Glomerular endothelial cell (primary cell): ENCODE measurements at places on chromosomes 16 and 17.

GRCh38 chr16:4591191-4591590 lies 23.5 kb downstream of the UBALD1 start:
- no peak for DNase-seq

GRCh38 chr17:74872313-74873036 lies at the start of gene FDXR:
Gene FDXR, minus strand, starts transcription at chr17:74872994. Its CDS starts 50 bp downstream, at chr17:74872944.
- no peak for DNase-seq

GRCh38 chr17:29777663-29778062 lies 152.4 kb downstream of the SSH2 start:
- DNase-seq = no peak

DNA sequence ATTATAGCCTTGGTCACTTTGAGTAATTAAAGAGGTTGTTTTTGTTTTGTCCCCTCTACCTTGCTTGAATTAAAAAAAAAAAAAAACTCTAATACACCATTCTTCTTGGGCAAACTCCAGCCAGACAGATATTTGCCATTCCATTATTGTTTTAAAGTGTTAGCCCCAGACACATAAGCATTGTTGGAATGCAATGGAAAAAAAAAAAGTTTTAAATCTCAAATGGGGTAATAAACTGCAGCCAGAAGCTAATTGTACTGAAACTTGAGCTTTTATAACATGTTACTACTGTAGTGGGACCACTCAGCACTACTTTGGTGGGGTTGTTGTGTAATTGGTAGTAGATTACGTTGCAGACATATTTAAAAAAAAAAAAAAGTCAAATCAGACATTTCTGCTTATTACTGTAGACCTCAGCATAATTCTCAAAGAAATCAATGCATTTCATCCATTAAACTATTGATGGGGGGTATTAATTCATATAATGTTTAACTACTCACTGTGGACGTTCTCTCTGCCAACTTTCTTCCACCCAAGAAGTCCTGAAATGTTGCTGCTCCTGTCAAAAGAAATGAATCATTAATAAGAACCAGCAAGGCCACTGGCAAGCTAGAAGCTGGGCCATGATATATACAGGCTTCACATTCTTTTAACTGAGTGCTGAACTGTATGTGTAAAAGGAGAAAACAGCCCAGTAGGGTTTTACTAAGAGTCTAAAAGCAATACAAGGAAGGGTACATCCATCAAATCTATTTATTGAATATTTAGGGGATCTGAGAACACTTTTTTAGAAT lies 626.6 kb upstream of the SOX9 start:
- no peak for DNase-seq

DNA sequence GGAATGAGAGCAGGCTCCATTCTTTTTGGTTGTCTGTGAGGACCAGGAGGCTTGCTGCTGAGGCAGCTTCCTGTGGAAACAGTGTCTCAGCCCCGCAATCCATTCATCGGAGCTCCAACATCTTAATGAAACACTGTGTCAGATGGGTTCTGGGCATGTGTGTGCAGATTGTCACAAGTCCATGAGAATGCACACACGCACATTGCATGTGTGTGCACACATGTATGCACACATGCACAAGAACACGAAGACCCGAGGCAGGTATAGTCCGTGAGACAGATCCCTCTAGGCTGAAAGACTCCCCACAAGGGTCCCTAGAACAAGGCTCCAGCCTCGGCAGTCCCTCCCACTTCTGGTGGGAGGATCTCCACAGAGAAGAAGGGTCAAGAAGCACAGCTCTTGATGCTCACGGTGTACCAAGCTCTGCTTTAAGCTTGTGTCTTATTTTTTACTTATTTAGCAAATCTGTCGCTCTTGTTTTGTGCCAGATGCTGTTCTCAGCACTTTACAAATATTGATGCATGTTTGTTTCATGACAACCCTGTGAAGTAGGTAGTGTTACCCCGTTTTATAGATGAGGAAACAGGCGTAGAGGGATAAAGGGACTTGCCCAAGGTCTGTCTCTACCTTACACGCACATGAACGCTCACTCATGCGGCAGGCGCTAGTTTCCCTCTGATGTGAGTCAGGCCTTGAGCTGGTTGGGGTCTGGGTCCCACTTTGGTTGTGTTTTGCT lies 213.1 kb downstream of the SEC14L1 start:
- DNase-seq = no peak

- no peak for DNase-seq
Observed at GRCh38 chr17:17504341-17505140, 8.3 kb upstream of the RASD1 start.

- no peak for DNase-seq
Observed at GRCh38 chr16:54053891-54054820, 232.4 kb downstream of the IRX3 start.
